Endodermal cell (in vitro differentiated cells): ENCODE measurements at places on chromosomes 1 and 21. TPM values are rescaled to one million over a fixed set of nuclear protein-coding genes. Genes with fewer than 3 reads are reported as not detected.

GRCh38 chr1:53025769-53026112 lies 36.3 kb upstream of the PODN start:
- peaks cover 7% of the 10 kb centered on the region for H3K36me3 ChIP-seq
- H3K4me1 ChIP-seq: no peaks in the 10 kb centered on the region
- no peak overlapping the region for H3K27ac ChIP-seq

DNA sequence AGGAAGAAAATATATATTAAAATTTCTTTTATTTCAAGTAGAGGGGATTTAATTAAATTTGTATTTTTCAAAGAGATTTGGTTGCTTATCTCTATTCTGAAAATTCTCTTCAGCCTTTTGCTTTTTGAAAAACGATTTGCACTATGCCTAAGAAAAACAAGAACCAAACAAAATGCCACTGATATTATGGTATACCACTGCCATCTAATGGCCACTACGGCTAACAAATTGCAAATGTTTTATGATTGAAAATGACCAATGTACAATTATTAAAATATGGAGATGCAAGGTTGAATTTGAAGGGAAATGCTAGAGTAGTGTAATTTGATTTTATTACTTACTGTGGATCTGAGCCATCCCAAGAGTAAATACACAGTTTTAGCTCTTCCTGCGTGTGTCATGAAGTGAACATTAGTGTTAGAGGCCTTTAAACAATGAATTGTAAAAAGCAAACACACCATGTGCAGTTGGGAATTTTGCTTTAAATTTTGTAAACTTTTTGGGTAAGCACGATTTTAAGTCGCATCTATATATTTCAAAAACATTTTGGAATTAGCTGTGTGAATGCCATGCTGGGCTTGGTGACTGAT lies 137.4 kb upstream of the USP25 start:
- no peak overlapping the region for H3K27ac ChIP-seq
- H3K27me3 ChIP-seq: no peaks in the 10 kb centered on the region
- no peak for DNase-seq
- H3K4me1 ChIP-seq: peaks cover 3% of the 10 kb centered on the region

- no peak overlapping the region for H3K4me3 ChIP-seq
- no peak overlapping the region for H3K27ac ChIP-seq
- H3K4me1 ChIP-seq: no peaks in the 10 kb centered on the region
Measured at GRCh38 chr1:92848201-92848600, 16.4 kb downstream of the RPL5 start.

- H3K4me1 ChIP-seq: peaks cover 3% of the 10 kb centered on the region
- no peak for DNase-seq
- no peak overlapping the region for H3K27ac ChIP-seq
- no peaks in the 10 kb centered on the region for H3K36me3 ChIP-seq
Measured at GRCh38 chr1:24317956-24318614, 1.1 kb upstream of the GRHL3 start.

DNA sequence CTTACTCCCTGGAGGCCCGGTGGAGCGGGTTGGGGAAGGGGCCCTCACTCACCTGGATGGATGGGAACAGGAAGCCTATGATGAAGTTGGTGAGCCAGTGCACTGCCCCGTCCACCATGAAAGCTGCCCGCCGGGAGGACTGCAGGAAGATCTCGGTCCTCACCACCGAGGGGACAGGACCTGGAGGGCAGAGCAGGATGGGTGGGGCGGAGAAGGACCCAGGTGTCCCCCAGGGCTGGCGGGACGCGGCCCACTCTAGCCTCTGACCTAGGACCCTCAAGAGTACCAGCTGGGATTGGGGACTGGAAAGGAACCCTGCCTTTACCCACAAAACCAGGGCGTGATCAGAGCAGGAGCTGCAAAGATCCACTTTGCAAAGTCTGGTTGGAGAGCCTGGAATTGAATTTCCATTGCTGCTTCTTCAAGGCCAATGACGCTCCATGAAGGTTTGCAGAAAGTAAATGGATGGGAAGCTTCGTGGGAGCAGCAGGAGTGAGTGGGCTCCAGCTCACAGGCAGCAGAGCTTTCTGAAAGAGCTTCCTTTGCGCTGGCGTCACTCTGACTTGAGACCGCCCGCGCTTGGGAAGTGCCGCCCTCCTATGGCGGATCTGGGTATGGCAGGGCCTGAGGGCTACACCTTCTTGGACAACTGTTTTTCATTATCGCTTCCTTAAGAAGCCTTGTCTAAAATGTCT lies 21.4 kb downstream of the SLC2A7 start:
- peaks cover 5% of the 10 kb centered on the region for H3K4me1 ChIP-seq
- no peaks in the 10 kb centered on the region for H3K27me3 ChIP-seq
- H3K36me3 ChIP-seq: no peaks in the 10 kb centered on the region
- H3K27ac ChIP-seq: no peak overlapping the region
- H3K4me3 ChIP-seq: no peak overlapping the region

GRCh38 chr1:66468722-66469121 lies 65.2 kb upstream of the SGIP1 start:
- no peaks in the 10 kb centered on the region for H3K27me3 ChIP-seq
- H3K27ac ChIP-seq: no peak overlapping the region
- no peak for DNase-seq
- no peaks in the 10 kb centered on the region for H3K36me3 ChIP-seq
- H3K4me3 ChIP-seq: no peak overlapping the region

- H3K4me3 ChIP-seq: peak overlapping the region; percentile 90
- DNase-seq: peak; percentile 78
- H3K27me3 ChIP-seq: no peaks in the 10 kb centered on the region
- H3K36me3 ChIP-seq: peaks cover 2% of the 10 kb centered on the region
- no peak overlapping the region for H3K27ac ChIP-seq
- H3K4me1 ChIP-seq: no peaks in the 10 kb centered on the region
Measured at GRCh38 chr1:232951180-232951579, 769 bp downstream of the NTPCR start.

DNA sequence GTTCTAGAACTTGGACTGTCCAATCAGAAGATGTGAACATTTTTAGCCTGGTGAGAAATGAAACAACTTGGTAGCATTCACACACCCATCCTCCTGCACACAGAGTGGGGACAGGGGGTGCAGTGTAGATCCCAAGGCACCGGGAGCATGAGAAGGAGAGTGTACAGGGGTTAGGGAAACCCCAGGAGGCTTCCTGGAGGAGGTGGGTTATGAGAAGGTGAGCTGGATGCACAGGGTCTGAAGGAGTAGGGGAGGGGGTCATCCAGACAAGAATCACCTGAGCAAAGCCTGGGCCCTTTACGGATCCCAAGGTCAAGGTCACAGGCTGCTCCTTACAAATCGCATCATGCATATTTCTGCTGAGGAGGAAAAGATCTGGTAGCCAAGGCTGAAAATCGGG lies 117.5 kb upstream of the TMPRSS2 start:
- no peaks in the 10 kb centered on the region for H3K36me3 ChIP-seq
- no peaks in the 10 kb centered on the region for H3K27me3 ChIP-seq
- H3K4me1 ChIP-seq: no peaks in the 10 kb centered on the region
- H3K4me3 ChIP-seq: no peak overlapping the region

- H3K27ac ChIP-seq: peak overlapping the region; percentile 70
- H3K4me3 ChIP-seq: peak overlapping the region; percentile 60
- H3K27me3 ChIP-seq: peaks cover 35% of the 10 kb centered on the region
- no peaks in the 10 kb centered on the region for H3K4me1 ChIP-seq
- peak; percentile 82 for DNase-seq
Measured at GRCh38 chr1:6261615-6261995, 707 bp upstream of the GPR153 start.

DNA sequence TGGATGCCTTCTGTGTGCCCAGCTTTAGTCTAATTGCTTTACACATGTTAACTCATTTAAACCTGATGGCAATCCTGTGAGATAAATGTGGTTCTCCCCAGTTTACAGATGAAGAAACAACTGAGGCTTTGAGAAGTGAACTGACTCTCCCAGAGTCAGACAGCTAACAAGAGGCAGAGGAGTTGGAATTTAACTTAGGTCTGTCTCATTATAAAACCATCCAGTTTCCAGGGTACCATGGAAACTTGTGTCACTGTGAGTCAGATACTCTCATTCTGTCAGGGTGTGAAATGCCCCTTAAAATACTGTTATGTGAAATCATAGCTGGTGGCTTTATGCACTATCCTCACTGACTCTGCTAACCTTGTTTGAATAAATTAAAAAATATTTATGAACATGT lies 206.6 kb downstream of the PBX1 start:
- H3K27me3 ChIP-seq: no peaks in the 10 kb centered on the region
- no peak overlapping the region for H3K27ac ChIP-seq
- H3K4me3 ChIP-seq: no peak overlapping the region
- H3K36me3 ChIP-seq: no peaks in the 10 kb centered on the region
- DNase-seq: no peak
- peaks cover 5% of the 10 kb centered on the region for H3K4me1 ChIP-seq

DNA sequence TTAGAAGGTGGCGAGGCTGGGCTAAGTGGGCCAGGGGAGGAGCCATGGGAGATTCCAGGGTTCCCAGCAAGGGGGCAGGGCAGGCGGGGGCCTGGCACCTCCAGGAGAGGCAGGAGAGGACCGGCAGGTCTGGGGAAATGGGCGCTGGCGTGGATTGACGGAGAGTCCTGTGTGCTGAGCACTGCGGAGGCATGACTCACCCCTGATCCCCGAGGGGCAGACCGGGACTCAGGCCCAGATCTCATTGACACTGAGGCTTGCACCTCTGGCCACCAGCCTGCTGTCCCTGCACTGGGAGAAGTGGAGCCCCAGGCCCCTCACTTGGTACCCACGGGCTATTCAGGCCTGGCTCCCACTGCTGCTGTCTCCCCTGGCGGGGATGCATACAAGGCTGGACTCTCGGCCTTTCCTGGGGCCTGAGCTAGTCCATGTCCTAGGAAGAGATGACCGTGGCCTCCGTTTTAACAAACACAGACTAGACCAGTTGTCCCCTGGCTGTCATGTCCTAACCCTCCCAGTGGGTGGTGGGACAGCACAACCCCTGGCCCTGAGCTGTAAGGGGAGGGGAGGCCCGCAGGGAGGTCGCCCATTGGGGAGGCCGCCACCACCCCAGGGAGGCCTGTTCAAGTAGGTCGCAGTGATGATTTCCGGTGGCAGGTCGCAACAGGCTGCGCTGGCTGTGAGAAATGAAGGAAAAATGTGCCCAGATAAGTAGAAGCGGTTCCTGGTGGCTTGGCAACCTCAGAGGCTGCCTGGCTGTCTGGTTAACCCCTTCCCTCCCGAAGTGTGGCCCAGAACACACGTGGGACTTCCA lies 39.7 kb downstream of the RIPK4 start:
- no peak overlapping the region for H3K27ac ChIP-seq
- DNase-seq: no peak
- H3K27me3 ChIP-seq: no peaks in the 10 kb centered on the region

GRCh38 chr1:197553281-197553680 lies 222.0 kb downstream of the DENND1B start:
- H3K4me3 ChIP-seq: no peak overlapping the region
- no peak overlapping the region for H3K27ac ChIP-seq
- H3K27me3 ChIP-seq: no peaks in the 10 kb centered on the region

GRCh38 chr21:43343992-43344886 lies 82.7 kb downstream of the SIK1 start:
- peak overlapping the region; percentile 6 for H3K27ac ChIP-seq
- no peaks in the 10 kb centered on the region for H3K27me3 ChIP-seq
- DNase-seq: no peak
- H3K36me3 ChIP-seq: no peaks in the 10 kb centered on the region
- H3K4me3 ChIP-seq: no peak overlapping the region

GRCh38 chr1:59308839-59309238 lies 11.9 kb downstream of the FGGY start:
- DNase-seq: no peak
- no peak overlapping the region for H3K27ac ChIP-seq

GRCh38 chr1:108511764-108512163 lies 48.1 kb upstream of the EEIG2 start:
- H3K27ac ChIP-seq: no peak overlapping the region
- H3K4me3 ChIP-seq: no peak overlapping the region
- H3K27me3 ChIP-seq: no peaks in the 10 kb centered on the region
- H3K4me1 ChIP-seq: no peaks in the 10 kb centered on the region

- H3K27ac ChIP-seq: no peak overlapping the region
- no peak for DNase-seq
- no peaks in the 10 kb centered on the region for H3K27me3 ChIP-seq
- no peaks in the 10 kb centered on the region for H3K4me1 ChIP-seq
- H3K4me3 ChIP-seq: no peak overlapping the region
Measured at GRCh38 chr1:103230061-103230460, 121.7 kb upstream of the COL11A1 start.

GRCh38 chr1:5386371-5386770 lies 605.9 kb downstream of the NPHP4 start:
- H3K36me3 ChIP-seq: no peaks in the 10 kb centered on the region
- no peaks in the 10 kb centered on the region for H3K27me3 ChIP-seq
- DNase-seq: no peak
- no peak overlapping the region for H3K4me3 ChIP-seq
- H3K27ac ChIP-seq: no peak overlapping the region
- no peaks in the 10 kb centered on the region for H3K4me1 ChIP-seq

DNA sequence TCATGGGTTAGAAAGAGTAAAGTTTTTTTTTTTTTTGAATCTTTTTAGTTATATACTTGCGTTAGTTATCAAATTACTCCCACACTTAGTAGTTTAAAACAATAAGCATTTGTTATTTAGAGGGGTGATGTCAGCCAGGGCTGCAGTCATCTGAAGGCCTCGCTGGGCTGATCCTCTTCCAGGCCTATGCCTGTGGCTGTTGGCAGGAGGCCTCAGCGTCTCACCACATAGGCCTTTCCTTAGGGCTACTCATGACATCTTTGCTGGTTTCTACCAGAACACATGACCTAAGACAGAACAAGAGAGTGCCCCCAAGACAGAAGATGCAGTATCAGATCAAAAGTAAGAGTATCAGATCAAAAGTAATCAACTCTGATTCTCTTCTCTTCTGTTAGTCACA lies 167.4 kb downstream of the HHAT start:
- no peak overlapping the region for H3K4me3 ChIP-seq
- H3K27ac ChIP-seq: no peak overlapping the region
- peaks cover under 1% of the 10 kb centered on the region for H3K4me1 ChIP-seq
- H3K36me3 ChIP-seq: no peaks in the 10 kb centered on the region
- no peak for DNase-seq

DNA sequence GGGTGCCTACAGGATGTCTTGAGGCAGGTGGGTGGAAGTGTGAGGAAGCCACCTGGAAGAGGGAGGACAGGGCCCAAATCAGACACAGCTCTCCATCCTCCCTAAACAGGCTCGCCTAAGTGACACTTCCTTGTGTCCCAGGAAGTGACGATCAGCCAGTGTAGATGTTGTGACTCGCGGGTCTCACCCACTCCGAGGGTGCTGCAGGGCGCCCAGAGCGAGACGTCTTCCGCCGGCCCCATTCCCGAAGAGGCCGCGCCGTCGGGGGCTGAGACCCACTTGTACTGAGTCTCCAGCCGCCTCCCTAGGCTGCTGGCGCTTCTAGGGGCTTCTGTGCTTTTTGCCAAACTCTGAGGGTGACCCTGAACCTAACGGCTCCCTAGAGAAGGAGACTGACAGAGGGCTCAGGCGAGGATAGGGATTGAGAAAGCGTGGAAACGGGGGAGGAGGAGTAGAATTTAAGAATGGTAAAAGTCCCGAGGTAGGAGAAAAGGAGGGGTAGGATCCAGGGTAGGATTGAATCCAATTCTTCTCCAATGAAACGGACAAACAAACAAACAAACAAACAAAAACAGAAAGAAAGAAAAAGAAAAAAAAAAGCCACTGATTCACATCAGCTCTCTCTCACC lies 543 bp upstream of the MARK1 start:
- H3K27me3 ChIP-seq: peaks cover 14% of the 10 kb centered on the region
- no peak overlapping the region for H3K27ac ChIP-seq
- H3K4me3 ChIP-seq: peak overlapping the region; percentile 84
- no peaks in the 10 kb centered on the region for H3K36me3 ChIP-seq
- peak; percentile 74 for DNase-seq

Gene VHLL
- total RNA-seq: not detected in 3 replicates

Gene GOLT1A
- 1.6 and 1.8 TPM in 2 replicates for total RNA-seq

Gene C4BPA
- total RNA-seq: not detected in 3 replicates

Gene PSRC1
- total RNA-seq: 39.5 to 72.7 TPM (median 71.0 TPM) in 3 replicates

Gene FALEC
- 0.70 TPM in 1 of 2 replicates, not detected in the other for total RNA-seq
